ENCODE measurements at places on chromosomes 4 and X.
A peak's percentile ranks its signal among the peaks of the same experiment; 100 is the strongest.

DNA sequence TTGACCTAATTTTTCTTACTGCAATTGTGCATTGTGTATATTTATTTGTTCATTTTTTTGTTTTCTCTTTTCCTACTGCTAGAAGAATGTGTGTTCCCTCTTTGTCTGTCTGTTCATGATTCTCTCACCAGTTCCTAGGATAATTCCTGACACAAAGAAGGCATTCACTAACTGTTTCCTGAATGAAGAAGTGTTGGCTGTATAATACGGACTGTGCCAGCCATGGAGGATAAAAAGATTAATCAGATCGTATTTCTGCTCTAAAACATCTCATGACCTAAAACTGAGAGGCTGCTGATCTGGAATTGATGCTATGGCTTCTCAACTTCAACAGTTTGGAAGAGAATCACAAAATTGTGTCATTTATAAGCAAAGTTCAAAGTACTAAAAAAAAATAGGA is 563.1 kb upstream of the FRG1 start:
- DNase-seq: no peak

DNA sequence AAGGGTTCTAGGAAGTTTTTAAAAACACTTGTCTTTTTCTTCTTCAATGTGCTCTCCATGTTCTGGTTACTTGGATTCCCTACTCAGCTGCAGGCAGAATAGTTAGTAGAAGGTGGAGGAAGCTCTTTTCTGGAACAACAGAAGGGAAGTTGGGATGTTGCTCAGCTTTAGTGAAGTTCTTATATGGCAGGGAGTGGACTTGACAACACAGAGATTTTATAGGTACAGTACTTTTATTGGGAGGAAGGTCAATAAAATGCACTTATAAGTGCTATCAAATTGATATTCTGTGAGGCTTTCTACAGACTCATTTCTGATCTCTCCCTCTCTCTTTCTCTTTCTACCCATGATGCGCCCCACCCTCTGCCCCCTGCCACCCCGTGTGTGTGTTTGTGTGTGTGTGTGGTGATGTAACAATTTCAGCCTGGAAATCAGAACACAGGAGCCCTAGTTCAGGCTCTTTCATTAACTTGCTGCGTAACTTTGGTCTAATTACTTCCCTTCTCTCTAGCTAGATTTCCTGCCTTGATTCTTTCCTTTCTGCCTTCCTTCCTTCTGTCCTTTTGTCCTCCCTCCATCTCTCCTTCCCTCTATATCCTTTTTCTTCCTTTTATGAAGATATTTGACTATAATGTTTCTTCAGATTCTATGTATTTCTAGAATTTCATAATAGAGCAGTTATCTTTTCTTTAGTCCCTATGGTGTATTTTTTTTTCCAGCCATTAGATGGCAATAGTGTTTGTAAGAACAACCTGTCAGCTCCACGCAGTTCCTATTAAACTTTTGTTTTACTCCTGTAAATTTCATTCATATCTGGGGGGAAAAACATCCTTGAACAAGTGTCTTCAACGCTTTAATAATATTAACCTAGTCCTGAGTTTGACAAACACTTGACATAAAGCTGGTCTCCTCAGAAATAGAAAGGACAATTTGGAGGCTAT is 37.1 kb downstream of the HEPH start:
- DNase-seq: no peak

- no peak for DNase-seq
Observed at GRCh38 chrX:118551426-118551825, 55.8 kb downstream of the DOCK11 start.

DNA sequence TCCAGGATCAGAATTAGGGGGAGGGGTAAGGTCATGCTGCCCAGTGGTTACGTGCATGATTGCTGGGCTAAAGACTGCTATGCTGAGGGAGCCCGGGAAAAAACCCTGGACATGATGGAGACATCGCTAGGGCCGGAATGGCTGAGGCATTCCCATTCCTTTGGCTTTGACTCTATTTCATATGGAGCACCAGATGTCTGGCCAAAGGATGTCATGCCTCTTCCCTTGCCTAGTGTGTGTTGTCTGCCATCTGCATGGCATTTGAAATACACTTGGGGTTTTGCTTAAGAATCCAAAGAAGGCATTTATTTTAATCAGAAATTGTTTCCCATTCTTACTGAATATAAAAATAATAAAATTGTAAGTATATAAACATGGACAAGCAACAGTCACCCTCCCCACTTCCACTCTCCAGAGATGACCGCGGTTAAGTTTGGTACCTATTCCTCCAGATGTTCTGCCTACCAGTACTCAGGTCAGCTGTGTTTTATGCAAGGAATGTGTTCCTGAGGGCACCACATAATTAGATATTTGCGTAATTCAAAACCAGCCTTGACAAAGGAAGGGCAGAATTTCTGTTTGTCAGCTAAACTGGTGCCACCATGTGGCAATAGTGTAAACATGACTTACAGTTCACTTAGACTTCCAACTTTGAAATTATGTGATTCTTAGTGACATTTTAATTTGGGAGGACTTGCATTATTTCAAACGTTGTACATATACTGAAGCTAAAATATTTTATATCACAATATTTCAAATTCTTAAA is 105.9 kb downstream of the CT47B1 start:
- DNase-seq: peak; percentile 2

GRCh38 chr4:138832563-138832962 is 183.0 kb upstream of the NOCT start:
- no peak for DNase-seq

- no peak for DNase-seq
Observed at GRCh38 chr4:19711871-19712270, 539.8 kb upstream of the SLIT2 start.

DNA sequence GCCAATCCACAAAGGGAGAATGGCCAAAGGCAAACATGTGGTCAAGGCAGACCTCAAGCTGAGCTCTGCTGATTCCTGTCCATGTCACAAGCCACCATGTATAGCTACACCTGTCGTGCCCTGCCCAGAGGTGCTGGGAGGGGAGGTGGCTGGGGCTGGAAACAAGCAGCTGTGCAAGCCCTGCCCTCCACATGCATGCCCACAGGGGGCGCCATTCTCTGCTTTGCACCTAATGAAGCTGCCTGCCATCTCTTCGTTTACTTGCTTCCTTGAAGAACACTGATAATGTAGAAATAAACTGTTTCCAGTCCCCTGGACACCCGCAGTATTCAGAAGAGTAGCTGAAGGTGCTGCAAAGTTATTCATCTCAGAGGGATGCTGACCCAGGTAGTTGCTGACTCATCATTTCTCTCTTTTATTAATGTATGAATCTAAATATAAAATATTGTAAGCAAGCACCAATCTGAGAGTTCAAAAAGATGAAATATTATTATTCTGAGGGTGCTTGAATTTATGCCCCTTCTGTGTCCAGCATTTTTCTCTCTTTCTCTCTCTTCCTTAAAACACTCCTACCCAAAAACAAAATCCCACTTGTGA is 278.6 kb downstream of the ADGRA3 start:
- DNase-seq: peak; percentile 41

DNA sequence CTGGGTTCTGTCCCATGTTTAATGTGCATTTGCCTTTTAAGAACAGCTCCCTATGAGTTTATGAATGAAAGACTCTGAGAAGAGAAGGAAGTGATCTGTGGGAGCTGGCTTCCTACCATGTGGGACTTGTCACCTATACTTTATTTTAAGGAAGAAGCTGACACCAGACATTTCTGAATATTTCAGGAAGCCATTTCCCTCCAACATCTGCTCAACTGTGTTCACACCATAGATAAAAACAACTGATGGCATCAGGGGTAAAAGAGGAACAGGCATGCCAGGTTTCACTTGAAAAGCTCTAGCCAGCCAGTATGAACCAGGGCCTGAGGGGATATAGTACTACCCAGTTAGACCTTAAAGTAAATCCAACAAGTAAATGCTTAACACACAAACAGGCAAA is 116.0 kb downstream of the COL4A6 start:
- DNase-seq: no peak

GRCh38 chrX:106954041-106954440 is 33.8 kb downstream of the CLDN2 start:
- DNase-seq: no peak

DNA sequence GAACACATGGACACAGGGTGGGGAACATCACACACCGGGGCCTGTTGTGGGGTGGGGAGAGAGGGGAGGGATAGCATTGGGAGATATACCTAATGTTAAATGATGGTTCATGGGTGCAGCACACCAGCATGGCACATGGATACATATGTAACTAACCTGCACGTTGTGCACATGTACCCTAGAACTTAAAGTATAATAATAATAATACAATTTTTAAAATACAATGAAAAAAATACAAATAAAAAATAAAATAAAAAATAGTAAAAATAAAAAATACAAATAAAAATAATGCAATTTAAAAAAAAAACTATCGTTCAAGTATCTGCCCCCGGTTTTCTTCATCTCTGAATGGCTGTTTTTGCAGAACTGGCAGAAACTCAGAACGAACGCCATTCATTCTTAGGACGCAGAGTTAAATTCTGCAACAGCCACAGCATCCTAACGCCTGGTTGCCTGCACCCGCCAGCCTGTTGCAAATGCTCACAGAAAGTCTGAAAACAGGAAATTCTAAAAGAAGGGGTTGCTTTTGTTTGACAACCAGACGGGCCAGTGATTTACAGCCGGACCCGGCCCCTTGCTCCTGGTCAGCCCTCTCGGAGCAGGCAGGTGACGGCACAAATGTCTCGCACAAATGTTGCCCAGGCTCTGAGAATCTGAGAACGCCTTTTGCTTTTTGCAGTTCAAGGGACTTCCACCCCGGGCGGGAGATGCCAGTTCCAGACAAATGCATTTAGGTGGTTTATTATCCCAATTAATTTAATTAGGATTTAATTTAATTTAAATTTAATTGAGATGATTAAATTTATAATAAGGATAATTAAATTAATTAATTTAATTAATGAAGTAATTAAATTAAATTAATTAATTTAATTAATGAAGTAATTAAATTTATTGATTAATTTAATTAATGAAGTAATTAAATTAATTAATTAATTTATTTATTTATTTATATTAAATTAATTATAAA is 47.8 kb downstream of the CRLF2 start:
- DNase-seq: no peak

- DNase-seq: no peak
Observed at GRCh38 chr4:53633608-53634007, 42.3 kb upstream of the LNX1 start.

DNA sequence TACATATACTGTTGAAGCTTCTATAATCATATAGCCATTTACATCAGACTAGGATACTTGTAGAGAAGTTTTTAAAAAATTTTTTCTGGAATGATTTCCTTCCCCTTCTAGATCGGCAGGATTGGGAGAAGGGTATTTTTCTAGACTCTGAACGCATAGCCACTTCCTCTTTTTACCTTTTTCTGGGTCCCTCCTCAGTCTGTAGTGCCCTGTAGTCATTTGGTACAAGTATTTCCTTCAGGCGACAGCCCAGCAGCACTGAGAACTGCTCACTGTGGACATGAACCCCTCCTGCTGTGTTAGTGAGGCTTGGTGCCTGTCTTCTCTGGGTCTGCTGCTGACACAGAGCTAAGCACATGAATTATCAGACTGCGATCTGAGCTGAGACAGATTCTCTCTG is 255.4 kb downstream of the ARHGAP10 start:
- DNase-seq: no peak

GRCh38 chrX:5113128-5113527 is 1115.5 kb downstream of the NLGN4X start:
- peak; percentile 6 for DNase-seq

GRCh38 chr4:118916691-118917289 is 28.1 kb downstream of the SYNPO2 start:
- DNase-seq: no peak

DNA sequence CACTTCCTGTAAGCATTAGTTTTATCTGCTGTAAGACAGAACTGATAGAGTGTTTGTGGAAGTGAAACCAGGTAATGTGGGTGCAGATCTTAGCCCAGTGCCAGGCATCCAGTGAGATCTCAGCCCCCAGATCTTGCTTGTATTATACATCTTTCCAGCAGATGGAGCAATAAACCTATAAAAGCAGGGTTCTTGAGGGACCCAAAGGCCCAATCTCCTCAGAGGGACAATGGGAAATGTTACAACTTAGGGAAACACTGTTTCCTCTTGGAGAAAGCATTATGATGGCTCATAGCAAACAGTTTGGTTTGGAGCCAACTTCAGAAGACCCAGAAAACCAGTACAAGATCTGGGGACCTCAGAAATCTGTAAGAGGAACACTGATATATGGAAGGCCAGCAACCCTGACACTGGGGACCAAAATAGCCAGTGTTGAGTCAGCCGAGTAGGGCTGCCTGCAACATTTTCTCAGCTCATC is 206.3 kb downstream of the SLC7A11 start:
- DNase-seq: peak; percentile 15

- no peak for DNase-seq
Observed at GRCh38 chr4:154999950-155000578, 208.4 kb upstream of the NPY2R start.

GRCh38 chrX:103017542-103017941 is 46.4 kb downstream of the BEX1 start:
- DNase-seq: no peak

DNA sequence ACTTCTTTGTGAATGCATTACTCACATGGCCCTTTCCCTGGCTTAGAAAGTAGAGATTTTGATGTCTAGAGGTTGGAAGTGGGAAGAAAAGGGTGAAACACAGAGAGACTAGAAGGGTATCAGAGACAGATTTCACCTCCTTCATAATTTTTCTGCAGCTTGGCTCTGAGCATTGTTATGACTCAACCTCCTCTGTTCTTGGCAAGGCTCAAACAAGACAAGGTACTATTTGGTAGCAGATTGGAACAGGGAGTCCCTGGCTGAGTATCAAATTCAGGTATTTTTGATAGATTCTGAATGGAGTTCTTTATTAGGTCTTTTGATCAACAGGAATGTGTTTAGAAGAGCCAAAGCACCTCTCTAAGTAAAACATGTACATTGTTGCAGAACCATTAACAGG is 146.3 kb upstream of the CHRDL1 start:
- DNase-seq: no peak

GRCh38 chr4:156596706-156597329 is 374.8 kb downstream of the PDGFC start:
- no peak for DNase-seq

DNA sequence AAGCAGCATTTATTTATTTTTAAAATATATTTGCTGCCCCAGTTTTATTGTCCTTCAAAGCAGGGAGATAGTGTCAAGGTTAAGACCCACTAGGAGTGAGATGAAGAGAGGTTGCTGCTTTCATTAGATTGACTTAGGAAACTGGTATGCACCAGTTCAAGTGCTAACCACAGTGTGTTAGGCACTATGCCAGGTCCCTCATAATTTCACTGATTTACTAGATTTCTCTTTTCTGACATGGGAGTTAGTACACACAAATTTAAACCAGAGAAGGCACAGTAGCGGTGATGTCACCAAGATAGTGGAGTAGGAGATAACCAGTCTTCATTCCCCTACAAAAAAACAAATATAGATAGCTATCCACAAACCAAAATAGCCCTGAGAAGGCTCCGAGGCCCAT is 14.3 kb downstream of the RRAGB start:
- no peak for DNase-seq

DNA sequence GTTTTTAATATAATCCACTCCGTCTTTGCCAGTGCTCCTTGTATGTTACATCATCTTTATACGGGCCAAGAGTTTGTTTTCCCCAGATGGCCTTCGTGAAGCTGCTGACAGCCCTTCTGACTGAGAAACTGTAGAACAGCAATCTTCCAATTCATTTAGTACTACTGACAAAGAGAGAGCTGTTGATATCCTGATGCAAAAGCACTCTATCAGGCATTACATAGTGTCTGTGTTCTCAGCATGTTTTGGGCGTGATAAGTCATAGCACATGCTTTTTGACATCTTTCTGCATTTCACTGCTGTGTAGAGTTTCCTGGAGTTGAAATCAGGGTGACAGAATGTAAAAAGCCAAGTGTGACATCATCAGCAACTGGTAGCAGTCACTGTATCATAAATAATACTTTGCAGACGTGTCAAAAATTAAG is 746.3 kb upstream of the FAM241A start:
- DNase-seq: no peak

- DNase-seq: no peak
Observed at GRCh38 chrX:139203651-139204570, 326.6 kb upstream of the F9 start.
